ENCODE measurements at places on chromosomes 11 and 22.

GRCh38 chr11:58395581-58395980, 11.1 kb downstream of the OR5B3 start:
- no peak for DNase-seq

GRCh38 chr11:9568854-9569587, 4.4 kb upstream of the WEE1 start:
- DNase-seq = peak; percentile 65

GRCh38 chr11:74478877-74479731, 11.8 kb upstream of the KCNE3 start:
- no peak for DNase-seq

- DNase-seq = peak; percentile 50
Measured at GRCh38 chr11:126484266-126484665, 128.8 kb downstream of the ST3GAL4 start.

- DNase-seq = no peak
Measured at GRCh38 chr22:21702700-21703683, 32.6 kb downstream of the YPEL1 start.

GRCh38 chr11:62137881-62138629, 14.2 kb downstream of the INCENP start:
- no peak for DNase-seq

DNA sequence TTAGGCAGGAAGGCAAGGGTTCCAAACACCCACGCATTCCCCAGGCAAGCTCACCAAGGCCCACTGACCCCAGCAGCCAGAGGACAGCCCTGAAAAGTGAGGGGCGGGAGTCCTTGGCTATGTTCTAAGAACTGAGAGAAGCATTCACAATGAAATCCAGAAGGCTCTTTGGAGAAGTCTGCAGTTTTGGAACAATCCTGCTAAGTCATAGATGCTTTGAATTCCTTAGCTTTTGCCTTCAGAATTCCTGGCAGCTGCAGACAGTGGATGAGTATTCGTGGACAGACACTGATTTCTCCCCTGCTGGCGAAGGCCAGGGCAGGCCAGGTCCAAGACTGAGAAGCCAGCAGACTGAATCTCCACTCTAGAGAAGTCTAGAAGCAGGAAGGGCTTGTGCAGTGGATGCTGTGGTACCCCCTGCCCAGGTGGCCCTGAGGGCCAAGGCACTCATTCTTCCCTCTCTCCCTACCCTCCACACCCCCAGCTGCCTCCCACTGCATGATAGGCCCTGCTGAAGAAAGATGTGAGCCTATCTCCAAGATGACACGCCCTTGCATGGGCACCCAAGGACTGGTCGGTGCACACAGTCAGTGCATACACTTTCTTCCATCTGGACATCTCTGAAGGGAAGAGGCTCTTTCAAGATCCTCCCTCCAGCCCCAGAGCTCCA, 133.2 kb upstream of the TEAD1 start:
- peak; percentile 91 for DNase-seq

DNA sequence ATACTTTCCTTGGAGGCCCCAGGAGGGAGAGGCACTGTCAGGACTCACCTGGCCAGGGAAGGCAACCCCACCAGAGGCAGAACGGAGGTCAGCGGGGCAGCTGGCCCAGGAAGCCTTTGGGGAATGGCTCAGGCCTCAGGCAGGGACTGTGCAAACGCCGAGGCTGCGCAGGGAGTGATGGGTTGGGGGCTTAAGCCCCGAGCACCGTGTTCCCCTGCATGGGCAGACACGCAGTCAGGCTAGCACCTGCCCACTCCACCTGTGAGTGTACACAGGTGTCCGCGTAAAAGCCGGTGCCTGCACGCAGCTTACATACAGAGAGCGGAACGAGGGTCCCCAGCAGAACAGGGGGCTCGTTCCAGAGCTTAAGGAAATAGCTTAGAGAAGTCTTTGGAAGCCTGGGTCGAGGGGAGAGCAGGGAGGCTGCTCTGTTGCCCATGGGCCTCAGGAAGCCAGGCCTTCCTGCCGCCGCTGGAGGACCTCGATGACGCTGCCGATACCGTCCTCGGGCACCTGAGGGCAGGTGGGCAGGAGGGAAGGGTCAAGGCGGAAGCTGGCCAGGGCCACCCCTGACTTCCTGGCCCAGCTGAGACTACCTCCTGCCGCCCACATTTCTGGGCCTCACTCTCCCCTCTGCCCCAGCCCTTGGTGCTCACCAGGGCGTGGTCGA, 4.0 kb downstream of the CASTOR1 start:
- DNase-seq = no peak

- DNase-seq = no peak
Measured at GRCh38 chr11:66243782-66244535, 24.5 kb upstream of the RAB1B start.

GRCh38 chr11:2795491-2795991, 90.0 kb downstream of the CDKN1C start:
- no peak for DNase-seq

- no peak for DNase-seq
Measured at GRCh38 chr11:114211444-114212121, 84.6 kb upstream of the NNMT start.

DNA sequence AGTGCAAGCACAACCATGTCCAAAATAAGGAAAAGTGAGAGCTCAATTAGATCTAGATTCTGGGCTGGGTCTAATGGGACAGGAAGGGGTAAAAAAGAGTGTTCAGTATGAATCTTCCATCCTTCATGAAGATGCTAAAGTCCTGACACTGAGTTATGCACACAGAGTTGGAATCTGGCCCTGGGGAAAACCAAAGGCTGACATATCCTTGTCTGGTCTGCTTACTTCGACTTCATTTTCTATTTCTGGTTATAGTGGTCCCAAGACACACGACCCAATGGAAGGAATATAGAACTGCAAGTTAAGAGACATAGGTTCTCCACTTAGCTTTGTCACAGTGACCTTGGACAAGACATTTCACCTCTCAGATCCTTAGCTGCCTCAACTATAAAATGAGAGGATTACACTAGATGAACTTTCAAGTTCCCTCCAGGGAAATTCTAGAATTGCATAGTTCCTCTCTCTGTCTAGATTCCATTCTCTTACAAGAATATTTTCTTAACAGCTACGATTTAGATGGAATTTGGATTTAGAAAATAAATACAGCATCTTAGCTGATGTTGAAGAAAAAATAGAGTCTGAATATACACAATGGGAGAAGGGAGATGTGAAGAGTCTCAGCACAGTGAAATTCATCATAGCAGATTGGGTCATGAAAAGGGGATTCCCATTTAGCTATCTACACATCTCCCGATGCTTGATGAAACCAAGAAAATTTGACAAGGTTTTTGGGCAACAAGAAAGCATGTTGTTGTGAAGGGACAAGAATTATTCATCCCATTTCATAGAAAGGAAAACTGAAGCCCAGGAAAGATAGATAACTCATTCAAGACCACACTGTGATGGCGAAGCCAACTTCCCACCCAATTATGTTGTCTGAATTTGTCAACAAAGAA, 3.3 kb downstream of the BLID start:
- no peak for DNase-seq
